ENCODE measurements at places on chromosomes 3 and 15.
A peak's percentile ranks its signal among the peaks of the same experiment; 100 is the strongest.

DNA sequence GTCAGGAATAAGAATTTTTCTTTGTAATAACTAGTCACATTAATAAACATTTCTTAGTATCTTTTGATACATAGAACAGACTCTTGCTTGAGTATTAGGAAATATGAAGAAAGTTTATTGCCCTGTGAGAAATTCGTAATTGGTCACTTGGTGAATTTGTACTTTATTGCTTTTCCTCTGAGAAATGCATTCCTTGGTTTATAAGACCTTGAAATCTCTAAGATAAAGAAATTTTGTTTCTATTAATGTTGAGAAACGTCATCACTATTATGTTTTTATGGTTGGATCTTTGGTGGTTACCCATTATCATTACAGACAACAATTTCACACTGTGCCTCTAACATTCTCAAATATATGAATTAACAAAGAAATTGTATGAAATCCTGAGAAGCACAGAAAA lies 652.0 kb upstream of the NECTIN3 start:
- DNase-seq: no peak

- no peak for DNase-seq
Observed at GRCh38 chr15:84552896-84553295, 47.9 kb upstream of the ZSCAN2 start.

- peak; percentile 81 for DNase-seq
Observed at GRCh38 chr15:101641894-101642293, 10.3 kb downstream of the TM2D3 start.

- no peak for DNase-seq
Observed at GRCh38 chr3:38141952-38142273, 3.5 kb downstream of the MYD88 start.

- DNase-seq: no peak
Observed at GRCh38 chr3:104257486-104257885, 1109.2 kb upstream of the ALCAM start.

DNA sequence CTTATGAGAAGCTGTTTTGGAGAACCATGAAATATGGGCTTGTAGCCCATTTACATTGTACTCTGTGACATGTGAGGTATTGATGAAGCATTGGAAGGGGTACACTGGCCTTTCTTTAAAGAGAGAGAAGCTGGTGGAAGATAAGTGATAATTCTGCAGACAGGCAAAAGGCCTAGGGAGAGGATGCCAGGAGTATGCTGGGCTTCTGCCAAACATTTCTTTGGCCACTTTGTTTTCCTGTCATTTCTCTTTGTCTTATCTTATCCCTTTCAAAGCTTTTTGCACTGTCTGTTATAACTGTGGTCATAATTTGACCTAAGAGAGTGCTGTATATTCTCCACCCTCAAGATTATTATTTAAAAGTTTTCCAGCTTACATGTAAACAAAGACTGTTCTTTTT lies 109.6 kb upstream of the SEMA6D start:
- no peak for DNase-seq

- peak; percentile 18 for DNase-seq
Observed at GRCh38 chr3:167078070-167078622, 302.0 kb downstream of the ZBBX start.

DNA sequence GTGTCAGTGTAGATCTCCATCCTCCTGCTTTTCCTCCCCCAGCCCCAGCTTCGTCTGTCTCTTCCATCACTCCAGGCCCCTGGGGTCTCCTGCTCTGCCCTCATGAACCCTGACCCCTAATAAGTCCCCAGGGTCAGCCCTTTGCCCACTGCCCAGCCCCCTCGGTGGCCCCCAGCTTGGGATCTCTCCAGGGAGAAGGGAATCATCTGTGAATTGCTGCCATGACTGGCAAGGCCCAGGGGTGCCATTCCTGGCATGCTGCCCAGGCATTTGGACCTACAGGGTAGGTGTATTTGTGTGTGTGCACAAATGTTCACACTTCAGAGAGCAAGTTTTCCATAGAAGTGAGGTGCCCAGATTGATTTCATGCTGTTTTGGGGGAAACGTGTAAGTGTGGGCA lies 5.9 kb upstream of the TBC1D21 start:
- no peak for DNase-seq

DNA sequence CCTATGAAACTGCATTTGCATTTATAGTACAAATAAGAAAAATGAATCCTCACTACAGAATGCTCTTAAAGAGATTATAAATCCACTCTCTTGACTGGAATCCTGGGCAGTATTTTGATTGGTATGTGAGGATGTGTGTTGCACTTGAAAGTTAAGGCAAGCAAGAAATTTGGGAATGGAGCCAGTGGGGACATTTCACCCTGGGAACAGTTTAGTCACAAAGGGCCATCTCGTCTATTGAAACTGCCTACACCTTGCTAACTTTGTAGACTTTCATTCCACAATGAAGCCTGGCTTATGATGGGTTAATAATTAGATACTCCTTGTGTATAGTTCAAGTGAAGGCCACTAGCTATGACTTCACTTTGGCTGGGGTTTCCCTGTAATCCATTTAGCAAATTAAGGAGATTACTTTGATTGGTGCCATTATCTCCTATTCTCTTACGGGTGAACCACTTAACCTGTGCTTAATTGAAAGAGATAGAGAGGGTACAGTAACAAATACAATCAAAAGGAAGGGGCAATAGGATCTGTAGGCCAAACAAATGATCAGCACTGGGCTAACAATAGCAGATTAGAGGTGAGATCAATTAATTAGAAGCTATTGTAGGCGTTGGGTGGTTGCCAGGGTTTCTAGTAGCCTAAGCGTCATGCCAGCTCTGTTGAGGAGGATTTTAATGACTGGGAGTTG lies 146.9 kb upstream of the RARB start:
- DNase-seq: no peak
